ENCODE measurements at places on chromosomes 2 and 18. TPM values are rescaled to one million over a fixed set of nuclear protein-coding genes. Genes with fewer than 3 reads are reported as not detected.

GRCh38 chr2:77101796-77102452 lies 420.3 kb downstream of the LRRTM4 start:
- no peaks in the 10 kb centered on the region for H3K4me1 ChIP-seq
- H3K4me3 ChIP-seq = no peak overlapping the region

DNA sequence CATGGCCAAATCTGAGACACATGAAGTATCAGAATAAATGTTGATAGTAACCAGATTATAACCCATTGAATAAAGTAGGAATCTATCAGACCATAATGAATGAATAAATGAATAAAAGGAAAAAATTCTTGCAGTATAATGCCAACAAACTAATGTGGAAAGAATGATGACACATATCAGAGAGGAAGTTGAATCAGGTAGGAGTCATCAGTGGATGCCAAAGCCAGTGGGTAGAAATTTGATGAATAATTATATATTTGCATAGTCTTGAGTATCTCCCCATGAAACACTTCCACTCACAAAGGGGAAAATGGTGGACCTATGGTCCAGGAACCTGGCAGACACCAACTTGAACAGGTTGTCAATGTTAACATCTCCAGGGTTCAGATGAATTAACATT lies 68.6 kb downstream of the GALNT3 start:
- peaks cover 6% of the 10 kb centered on the region for H3K27me3 ChIP-seq
- H3K27ac ChIP-seq = no peak overlapping the region
- DNase-seq = no peak

- H3K27ac ChIP-seq = no peak overlapping the region
- H3K27me3 ChIP-seq = peaks cover 2% of the 10 kb centered on the region
- H3K4me3 ChIP-seq = no peak overlapping the region
Measured at GRCh38 chr2:9089831-9090230, 86.3 kb upstream of the MBOAT2 start.

GRCh38 chr2:765369-765768 lies 88.2 kb upstream of the TMEM18 start:
- DNase-seq = peak; percentile 45
- peaks cover 5% of the 10 kb centered on the region for H3K27me3 ChIP-seq
- H3K4me3 ChIP-seq = no peak overlapping the region
- peaks cover 7% of the 10 kb centered on the region for H3K4me1 ChIP-seq

DNA sequence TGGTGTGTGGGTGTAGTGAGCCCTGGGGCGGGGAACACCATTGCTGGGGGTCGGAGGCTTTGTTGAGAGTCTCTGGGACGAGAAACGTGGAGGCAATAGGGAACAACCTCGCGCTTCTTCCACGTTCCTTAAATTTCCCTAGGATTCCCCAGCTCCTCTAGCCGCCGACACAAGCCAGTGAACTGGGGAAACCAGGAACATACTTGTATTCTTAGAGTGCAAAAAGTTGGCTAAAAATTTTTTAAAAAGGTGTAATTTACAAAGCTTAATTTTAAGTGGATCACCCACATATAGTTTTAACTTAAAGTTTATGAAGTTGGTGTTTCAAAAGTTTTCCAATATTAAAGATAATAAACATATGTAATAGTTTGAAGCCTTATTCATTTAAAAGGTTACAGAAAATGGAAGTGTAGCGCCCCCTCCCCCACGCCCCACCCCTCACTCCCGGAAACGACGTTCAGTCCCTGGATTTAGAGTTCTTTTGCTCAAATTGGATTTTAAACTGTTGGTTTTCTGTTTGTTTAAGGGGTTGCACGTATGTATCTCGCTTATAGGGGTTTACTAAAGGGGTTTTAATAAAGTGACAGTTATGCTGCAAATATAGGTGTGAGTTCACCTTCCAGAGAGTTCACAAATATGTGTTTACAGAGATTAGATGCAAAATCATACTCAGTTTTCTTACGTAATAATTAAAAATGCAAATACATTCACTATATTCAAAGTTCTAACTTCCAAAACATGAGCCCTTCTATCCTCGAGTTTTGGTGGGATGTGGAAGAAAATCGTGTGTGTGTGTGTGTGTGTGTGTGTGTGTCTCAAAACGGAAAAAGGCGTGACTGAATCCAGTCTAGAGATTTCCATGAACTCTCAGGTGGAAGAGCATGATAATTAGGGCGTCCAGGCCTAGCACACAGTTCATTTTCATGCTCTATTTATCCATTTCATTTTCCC lies 872 bp downstream of the DSG2 start:
- H3K27ac ChIP-seq = no peak overlapping the region
- peaks cover 37% of the 10 kb centered on the region for H3K27me3 ChIP-seq
- H3K4me3 ChIP-seq = peak overlapping the region; percentile 81
- DNase-seq = no peak
- no peaks in the 10 kb centered on the region for H3K36me3 ChIP-seq
- peaks cover 2% of the 10 kb centered on the region for H3K4me1 ChIP-seq

- H3K4me1 ChIP-seq = peaks cover 10% of the 10 kb centered on the region
- no peaks in the 10 kb centered on the region for H3K36me3 ChIP-seq
- peaks cover 18% of the 10 kb centered on the region for H3K27me3 ChIP-seq
- DNase-seq = no peak
Measured at GRCh38 chr2:238320648-238321281, 447 bp downstream of the TRAF3IP1 start.

DNA sequence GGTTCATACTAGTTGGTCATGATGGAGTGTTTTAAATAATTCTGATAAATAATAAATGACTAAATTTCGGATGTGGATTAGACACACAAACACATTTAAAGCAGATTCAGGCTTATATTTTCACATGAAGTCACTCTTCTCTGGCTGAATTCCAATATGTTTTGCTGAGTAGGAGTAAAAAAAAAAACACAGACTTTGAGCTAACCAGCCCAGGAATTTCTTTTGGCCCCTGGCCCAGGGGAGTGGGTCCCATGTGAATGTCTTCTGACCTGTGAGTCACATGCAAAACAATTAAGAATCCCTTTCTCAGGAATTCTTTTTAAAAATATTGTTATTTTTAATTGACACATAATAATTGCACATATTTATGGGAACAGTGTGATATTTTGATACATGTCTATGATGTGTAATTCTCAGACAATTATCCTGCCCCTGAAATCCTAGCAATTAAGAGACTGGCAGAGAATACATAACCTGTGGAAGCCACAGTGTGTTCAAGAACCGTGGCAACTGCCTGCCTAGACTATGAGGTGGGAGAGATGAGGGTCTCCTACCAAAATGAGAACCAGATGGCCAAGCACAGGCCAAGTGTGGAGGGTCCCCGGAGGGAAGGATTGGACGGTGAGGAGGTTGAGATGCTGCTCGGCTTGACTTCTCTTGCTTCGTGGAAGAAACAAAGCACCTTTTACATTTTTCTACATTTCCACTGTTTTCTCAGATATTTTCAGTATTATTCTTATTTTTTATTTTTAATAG lies 236.4 kb downstream of the PIEZO2 start:
- no peaks in the 10 kb centered on the region for H3K27me3 ChIP-seq
- H3K27ac ChIP-seq = no peak overlapping the region
- H3K36me3 ChIP-seq = no peaks in the 10 kb centered on the region
- no peak for DNase-seq
- H3K4me3 ChIP-seq = no peak overlapping the region

GRCh38 chr2:2464094-2464493 lies 133.0 kb upstream of the MYT1L start:
- H3K27ac ChIP-seq = no peak overlapping the region
- H3K36me3 ChIP-seq = no peaks in the 10 kb centered on the region
- peak; percentile 40 for DNase-seq
- no peak overlapping the region for H3K4me3 ChIP-seq
- no peaks in the 10 kb centered on the region for H3K4me1 ChIP-seq
- no peaks in the 10 kb centered on the region for H3K27me3 ChIP-seq

GRCh38 chr2:239775623-239776435 lies 249.3 kb downstream of the NDUFA10 start:
- DNase-seq = no peak
- H3K4me3 ChIP-seq = no peak overlapping the region
- H3K4me1 ChIP-seq = no peaks in the 10 kb centered on the region
- no peak overlapping the region for H3K27ac ChIP-seq
- peaks cover 2% of the 10 kb centered on the region for H3K27me3 ChIP-seq
- H3K36me3 ChIP-seq = no peaks in the 10 kb centered on the region

The CXCR4 gene
- total RNA-seq = 92.7 TPM

DNA sequence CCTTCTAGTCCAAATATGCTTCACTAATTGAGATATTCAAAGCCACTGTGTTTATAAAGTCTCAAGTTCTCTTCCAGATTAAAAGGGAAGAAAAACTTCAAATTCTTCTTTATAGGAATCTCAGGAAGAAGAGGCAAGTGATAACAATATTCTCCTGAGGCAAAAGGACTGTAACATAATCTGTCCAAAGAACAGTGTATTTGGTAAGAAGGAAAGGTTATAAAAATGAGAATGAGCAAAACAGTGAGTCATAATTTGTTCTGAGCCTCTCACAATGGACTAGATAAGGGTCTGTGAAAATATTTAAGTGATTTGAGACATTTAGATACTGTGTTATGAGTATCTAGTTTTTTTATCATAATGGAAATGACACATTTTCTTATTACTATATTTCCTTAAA lies 44.3 kb downstream of the SNRPD1 start:
- H3K36me3 ChIP-seq = peaks cover 24% of the 10 kb centered on the region
- no peak overlapping the region for H3K4me3 ChIP-seq
- no peaks in the 10 kb centered on the region for H3K27me3 ChIP-seq
- DNase-seq = no peak

The UGT1A5 gene
- total RNA-seq = not detected

DNA sequence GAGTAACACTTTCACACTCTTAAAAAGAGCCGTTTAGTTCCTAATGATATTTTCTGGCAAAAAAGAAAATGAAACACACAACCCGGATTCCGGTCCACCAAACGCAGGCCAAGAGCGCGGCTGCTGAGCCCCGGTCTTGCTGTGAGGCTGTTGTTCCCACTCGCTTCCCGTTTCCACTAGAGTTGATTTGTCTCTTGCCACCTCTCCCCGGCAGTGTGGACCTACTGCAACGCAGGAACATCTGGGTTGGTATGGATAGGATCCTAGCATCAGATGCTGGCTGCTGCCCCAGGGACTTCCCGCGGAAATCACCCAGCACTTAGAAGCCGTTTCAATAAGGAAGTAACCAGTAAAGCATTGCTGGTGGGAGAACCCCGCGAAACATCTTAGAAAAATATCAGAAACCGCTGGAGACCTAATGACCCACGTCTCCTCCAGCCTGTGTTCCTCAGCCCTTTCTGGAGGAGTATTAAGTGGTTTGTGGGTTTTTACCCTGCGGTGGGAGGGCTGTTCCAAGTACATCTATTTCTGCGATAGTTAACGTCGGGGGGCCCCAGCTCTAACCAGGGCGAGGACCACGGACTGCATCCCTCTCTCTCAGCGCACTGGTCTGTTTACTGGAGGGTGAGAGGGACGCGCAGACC lies 939 bp downstream of the DOCK10 start:
- H3K27ac ChIP-seq = peak overlapping the region; percentile 98
- H3K27me3 ChIP-seq = peaks cover 27% of the 10 kb centered on the region
- H3K4me1 ChIP-seq = peaks cover 57% of the 10 kb centered on the region
- H3K4me3 ChIP-seq = peak overlapping the region; percentile 94
- DNase-seq = peak; percentile 89

- H3K27ac ChIP-seq = no peak overlapping the region
- DNase-seq = no peak
- no peaks in the 10 kb centered on the region for H3K27me3 ChIP-seq
Measured at GRCh38 chr2:74100254-74101216, 47.2 kb downstream of the BOLA3 start.

DNA sequence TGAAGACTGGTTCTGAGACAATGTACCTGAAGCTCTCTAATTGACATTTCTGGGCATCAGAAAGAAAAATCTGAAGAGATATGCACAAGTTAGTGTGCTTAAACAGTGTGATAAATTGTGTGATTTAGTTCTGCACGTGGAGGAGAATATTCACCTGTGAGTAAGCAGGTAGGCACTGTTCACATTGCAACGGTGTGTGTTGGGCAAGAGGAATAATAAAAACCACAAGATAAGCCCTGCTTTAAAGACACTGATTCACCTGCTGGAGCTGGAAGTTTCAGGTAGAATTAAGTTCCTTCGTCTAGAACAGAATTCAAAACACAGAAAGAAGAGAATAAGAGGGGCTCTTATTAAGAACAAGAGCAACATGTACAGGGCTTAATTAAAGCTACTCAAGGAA lies 864.3 kb upstream of the SOX11 start:
- no peaks in the 10 kb centered on the region for H3K27me3 ChIP-seq
- no peak overlapping the region for H3K4me3 ChIP-seq
- peak; percentile 10 for DNase-seq

DNA sequence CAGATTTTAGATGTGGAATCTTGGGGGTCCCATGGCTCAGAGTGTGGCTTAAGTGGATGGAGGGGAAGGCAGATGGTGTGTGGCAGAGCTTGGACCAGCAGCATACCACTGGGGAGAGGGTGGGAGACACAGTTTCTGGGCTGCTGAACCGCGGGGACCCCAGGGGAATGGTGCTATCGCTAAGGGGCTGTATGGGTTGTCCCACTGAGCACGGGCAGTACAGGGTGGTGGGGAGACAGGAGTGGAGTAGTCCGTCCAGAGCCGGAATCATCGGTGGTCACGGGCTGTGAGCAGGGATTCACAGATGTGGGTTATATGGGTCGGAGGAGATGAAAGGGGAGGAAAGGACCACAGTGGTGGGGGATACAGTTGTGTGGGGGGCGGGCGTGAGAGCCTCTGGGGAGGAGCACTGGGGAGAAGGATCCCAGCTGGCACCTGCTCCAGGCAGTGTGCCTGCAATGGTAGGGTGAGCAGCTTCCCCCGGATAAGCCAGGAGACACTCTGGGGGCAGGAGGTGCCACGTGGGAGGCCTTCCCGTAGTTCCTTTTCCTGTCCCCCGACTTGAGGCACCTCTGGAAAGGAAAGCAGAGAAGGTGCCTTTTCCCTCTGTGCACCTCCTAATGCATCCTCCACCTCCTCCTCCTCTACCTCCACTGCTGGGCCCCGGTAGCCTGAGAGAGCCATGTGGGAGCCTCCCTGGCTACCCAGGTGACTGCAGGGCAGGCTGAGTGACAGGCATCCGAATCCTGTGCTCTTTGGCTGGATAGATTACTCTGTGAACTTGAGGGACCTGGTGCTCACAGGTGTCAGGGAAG lies 24.9 kb downstream of the IGFBP5 start:
- H3K4me1 ChIP-seq = peaks cover 2% of the 10 kb centered on the region
- no peak overlapping the region for H3K27ac ChIP-seq
- H3K36me3 ChIP-seq = no peaks in the 10 kb centered on the region
- DNase-seq = no peak

GRCh38 chr2:29159125-29159524 lies 43.9 kb downstream of the CLIP4 start:
- no peaks in the 10 kb centered on the region for H3K27me3 ChIP-seq
- no peak for DNase-seq
- H3K36me3 ChIP-seq = peaks cover 41% of the 10 kb centered on the region
- H3K4me1 ChIP-seq = no peaks in the 10 kb centered on the region

The EVX2 gene
- not detected for total RNA-seq

DNA sequence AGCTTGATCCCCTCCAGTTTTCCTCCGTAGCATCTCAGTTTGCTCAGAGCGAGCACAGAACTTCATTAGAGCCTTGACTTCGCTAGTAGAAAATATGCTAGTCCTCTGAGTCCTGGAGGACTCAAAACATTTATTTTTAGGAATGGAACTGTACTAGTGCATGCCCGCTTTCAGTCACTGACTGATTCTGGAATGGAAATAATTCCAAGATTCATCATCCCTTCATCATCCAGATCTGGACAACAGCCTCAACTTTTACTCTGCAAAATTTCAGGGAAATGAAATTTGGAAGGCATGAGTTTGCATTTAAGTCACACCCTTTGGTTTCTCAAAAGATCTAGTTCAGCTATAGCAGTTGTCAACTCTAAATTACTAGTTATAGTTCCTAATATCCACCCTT lies 304.6 kb downstream of the XIRP2 start:
- no peak overlapping the region for H3K27ac ChIP-seq
- H3K36me3 ChIP-seq = no peaks in the 10 kb centered on the region
- H3K4me1 ChIP-seq = no peaks in the 10 kb centered on the region
- no peaks in the 10 kb centered on the region for H3K27me3 ChIP-seq
- H3K4me3 ChIP-seq = no peak overlapping the region

GRCh38 chr18:5197032-5197434 lies at the start of gene AKAIN1:
Gene AKAIN1 (minus strand): TSS chr18:5197257. CDS start chr18:5197053, 204 bp downstream.
- H3K4me1 ChIP-seq = peaks cover 2% of the 10 kb centered on the region
- no peak within 1 kb of the TSS for H3K4me3 ChIP-seq
- peak; percentile 66 for DNase-seq
- peaks cover 61% of the 10 kb centered on the region for H3K27me3 ChIP-seq

Data from activated CD4-positive, alpha-beta T cell treated with anti-CD3 and anti-CD28 coated beads, Interleukin-2, amount 10 ng/mL, durations not matched to agents 24 days and 14 days (primary cell).